Liver (tissue), 10 donors: ENCODE measurements at places on chromosomes 2 and 18. TPM values are rescaled to one million over a fixed set of nuclear protein-coding genes. Genes with fewer than 3 reads are reported as not detected.

Gene SKA1
- total RNA-seq: 18.7 TPM

Gene ALPG
- not detected for total RNA-seq

- DNase-seq: no peak
These were observed 232.9 kb upstream of the CDH2 start for GRCh38 chr18:28409811-28410210.

GRCh38 chr2:241635756-241636155, 1.2 kb downstream of the THAP4 start:
- DNase-seq: no peak

GRCh38 chr18:72114801-72115594, 429.1 kb downstream of the CBLN2 start:
- DNase-seq: no peak

Gene SERPINB11
- total RNA-seq: 0.47 TPM

- DNase-seq: no peak
These were observed 28.5 kb upstream of the TMBIM1 start for GRCh38 chr2:218320704-218321336.

DNA sequence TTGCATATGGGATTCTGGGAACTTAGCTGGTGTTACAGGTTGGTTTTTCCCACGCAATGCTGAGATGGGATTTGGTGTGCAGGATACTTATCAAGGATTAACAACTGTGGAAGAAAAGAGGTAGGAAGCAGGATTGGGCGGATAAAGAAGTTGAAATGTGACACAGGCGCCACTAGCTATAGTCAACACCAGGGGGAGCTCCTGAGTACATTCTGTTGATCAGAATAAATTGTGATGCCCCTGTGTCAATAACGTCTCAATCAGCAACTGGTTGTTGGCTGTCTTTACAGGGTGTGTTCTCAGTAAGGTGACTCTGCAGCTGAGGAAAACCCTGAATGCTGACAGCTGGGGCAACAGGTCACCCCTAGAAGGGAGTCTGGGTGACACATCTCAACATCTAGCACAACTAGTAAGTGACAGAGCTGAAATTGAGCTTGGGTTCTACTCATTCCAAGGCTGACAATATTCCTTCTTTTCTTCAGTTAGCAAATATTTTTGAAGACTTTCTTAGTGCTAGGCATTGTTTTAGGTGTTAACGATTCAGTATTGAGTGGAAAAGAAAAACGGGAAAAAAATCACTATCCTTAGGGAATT, 143.0 kb downstream of the ARL6IP6 start:
- no peak for DNase-seq

DNA sequence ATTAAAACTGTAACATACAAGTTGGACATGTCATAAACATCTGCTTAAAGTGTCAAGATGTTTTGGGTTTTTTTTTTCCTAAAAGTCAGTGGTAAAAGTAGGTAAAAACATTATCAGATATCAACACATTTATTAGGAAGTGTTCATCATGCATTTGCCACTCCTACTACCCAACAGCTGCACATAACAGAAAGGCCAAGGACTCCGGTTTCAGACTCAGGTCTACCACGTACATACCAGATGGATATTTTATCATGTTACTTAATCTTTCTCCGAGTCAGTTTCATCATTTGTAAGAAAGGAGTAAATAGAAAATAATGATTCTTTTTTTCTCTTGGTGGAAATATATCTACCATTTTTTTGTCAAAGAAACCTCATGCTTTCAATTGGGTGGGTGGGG, 192.3 kb downstream of the UBE2E3 start:
- DNase-seq: no peak

DNA sequence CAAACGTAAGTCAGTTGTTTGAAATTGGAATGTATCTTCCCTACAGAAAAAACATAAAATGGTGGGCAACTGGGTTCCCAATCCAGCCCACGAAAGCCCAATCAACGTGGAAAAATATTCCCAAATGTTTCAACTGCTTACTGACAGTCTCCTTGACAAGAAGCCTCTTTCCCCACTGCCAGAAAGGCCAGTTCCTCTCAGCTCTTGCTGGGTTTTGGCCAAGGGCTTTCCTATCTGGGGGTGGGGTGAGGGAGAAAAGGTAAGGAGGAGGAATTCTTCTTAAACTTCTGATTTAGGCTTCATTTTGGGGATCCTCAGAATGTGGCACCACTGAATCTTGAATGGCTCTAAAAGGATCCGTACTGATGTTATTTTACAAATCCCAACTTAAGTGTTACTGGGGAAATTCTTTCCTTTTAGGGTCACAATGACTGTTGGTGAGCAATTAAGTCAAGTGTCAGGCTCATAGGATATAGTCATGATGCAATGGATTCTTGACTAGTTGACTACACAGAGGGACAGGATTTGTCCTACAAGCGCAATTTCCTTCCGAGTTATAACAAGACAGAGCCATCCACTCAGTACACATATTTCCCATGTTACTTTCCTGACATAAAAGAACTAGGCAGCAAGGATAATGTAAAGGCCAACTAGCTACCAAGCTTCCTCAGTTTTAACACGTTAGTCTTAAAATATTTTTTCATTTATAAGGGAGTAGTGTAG, 73.6 kb downstream of the SPRED2 start:
- no peak for DNase-seq

DNA sequence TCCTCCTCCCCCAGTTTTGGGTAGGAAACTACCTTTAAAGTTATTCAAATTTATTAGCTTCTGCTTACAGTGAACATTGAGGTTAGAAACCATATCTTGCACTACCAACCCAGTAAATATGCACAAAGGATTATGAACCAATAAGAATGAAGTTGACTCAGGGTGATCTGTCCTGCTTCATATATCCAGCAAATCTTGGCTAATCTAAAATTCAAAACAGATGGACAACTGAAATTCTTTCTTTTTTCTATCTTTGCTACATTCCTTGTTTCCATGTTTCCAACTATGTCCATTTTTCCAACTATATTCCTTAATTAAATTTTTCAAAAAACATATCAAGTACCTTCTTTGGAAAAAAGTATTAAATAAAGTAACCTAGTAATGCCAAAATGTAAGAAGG, 149.3 kb downstream of the FAM124B start:
- no peak for DNase-seq

DNA sequence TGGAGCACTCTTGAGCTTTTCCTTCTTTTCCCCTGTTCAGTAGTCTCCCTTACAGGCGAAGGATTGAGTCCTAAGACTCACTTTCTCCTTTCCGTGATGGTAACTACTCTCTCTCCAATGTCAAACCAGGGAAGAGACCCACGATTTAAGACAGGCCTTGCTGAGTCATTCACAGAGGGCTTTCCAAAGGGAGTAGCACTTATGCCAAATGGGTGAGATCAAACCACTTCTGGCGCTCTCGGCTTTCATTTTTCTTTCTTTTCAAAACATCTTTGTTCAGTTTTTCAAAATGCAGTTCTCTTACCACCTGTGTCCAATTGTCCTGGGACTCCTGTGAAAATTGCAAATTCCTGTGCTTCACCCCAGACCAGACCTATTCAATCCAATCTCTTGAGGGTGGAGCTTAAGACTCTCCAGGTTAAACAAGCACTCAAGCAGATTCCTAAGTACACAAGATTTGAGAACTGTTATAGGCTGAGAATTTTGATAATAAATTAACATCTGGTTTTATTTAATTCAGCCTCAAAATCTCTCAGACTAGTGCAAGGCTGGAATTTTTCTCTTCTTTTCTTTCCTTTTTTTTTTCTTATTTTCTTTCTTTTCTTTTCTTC, 14.4 kb upstream of the MRPL19 start:
- no peak for DNase-seq

DNA sequence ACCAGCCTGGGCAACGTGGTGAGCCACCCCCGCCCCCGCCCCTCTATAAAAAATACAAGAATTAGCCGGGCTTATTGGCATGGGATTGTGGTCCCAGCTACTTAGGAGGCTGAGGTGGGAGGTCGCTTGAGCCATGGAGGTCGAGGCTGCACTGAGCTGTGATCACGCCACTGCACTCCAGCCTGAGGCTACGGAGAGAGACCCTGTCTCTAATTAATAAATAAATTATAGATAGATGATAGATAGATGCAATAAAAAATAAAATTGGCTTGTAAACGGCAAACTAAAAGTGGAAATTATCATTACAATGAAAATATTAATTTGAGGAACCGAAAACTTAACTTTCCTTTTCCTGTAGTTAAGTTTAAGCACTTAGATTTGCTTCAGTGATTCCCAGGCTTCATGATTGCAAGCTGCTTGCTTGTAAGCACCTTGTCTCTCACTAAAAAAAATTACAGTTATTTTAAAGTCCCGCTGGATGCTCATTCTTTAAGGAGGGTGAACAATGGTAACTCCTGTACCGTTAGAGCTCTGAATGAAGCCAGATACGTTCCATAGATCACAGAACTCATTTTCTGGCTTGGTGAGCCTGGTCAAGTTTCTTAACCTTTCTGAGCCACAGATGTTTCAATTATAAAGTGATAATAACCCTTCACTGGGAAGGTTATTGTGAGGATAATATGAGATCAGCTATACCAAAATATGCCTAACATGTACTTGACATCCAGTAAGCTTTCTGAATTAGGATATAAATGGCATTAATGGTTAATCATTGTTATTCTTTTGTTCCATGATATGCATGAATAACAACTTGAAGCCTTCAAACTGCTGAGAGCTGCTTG, 9.3 kb upstream of the NARS1 start:
- no peak for DNase-seq

- DNase-seq: no peak
These were observed 12.6 kb downstream of the CACNB4 start for GRCh38 chr2:152086231-152086630.

DNA sequence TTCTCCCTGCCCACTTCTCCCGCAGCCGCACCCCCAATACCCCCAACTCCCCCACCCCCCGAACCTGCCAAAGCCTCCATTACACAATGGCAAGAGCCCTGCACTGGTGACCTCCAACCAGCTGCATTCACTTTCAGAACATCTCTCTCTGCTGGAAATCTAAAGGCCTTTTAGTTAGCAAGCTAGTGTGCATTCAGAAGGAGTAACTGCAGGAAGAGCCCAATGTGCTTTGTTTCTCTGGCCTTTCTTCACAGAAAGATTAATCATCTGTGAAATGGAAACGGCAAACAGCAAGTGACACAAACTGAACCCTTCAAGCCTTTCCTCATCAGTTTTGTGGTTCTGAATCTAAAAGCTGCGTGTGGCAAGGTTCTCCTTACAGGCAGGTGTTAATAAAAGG, 124.2 kb downstream of the OLA1 start:
- DNase-seq: no peak

Gene REG1B
- not detected for total RNA-seq

- DNase-seq: no peak
These were observed 204.9 kb upstream of the SALL3 start for GRCh38 chr18:78774741-78775141.

DNA sequence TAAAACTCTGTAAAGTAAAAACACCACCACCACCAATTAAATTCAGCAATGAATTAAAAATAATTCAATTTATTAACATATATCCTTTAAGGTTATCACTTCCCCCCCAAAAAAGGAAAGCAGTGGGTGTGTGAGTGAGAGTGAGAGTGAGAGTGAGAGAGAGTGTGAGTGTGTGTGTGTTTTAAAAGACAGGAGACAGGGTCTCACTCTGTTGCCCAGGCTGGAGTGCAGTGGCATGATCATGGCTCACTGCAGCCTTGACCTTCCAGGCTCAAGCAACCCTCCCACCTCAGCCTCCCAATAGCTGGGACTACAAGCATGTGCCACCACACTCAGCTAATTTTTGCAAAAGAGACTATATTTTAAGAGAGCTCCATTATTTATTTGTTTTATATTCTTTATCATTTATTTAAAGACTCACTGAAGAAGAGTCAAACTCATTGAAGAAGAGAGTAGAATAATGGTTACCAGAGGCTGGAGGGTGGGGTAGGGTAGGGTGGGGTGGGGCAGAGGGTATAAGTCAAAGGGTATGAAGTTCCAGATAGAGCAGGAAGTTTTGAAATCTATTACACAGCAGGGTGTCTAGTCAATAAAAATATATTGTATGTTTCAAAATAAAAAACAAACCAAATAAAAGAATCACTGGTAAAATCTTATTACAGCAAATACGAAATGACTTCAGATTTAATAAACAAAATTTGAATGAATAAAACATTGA, 121.6 kb downstream of the C2orf74 start:
- DNase-seq: no peak

GRCh38 chr2:226183550-226183949, 616.1 kb downstream of the IRS1 start:
- DNase-seq: no peak

Gene ST6GAL2
- 3.1 TPM for total RNA-seq

Gene FOXI3
- total RNA-seq: not detected

DNA sequence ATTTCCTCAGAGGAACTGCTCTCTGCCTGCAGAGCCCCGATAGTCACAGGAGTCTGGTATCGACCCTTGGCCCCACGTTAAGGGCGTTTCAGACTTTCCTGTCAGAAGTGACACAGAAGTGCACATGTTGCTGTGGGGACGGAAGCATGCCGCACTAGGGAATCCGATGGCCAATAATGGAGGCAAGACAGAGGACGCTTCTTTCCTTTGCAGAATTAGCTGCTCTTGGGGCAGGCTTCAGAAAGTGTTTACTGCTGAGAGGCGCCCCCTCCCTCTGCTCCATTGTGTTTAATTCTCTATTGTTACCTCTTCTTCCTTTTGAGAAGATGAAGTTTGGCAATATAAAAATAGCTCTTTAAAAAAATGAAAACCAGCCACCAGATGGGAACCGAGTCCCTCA, 118.6 kb upstream of the EML6 start:
- DNase-seq: no peak

GRCh38 chr2:148613231-148614013, 31.1 kb upstream of the EPC2 start:
- DNase-seq: no peak

Gene SLC30A3
- total RNA-seq: not detected

GRCh38 chr2:160498137-160498536, 4.5 kb upstream of the RBMS1 start:
- no peak for DNase-seq

GRCh38 chr2:217797165-217797564, 205.6 kb downstream of the TNS1 start:
- DNase-seq: peak; percentile 31

Gene C2orf66
- total RNA-seq: not detected

Gene PLA2R1
- 2.3 TPM for total RNA-seq

Gene C1D
- 15.6 TPM for total RNA-seq

Gene SCYGR4
- not detected for total RNA-seq

- DNase-seq: no peak
These were observed 60.0 kb downstream of the RNF144A start for GRCh38 chr2:6977113-6977741.

Gene MYOM1
- total RNA-seq: 48.4 TPM

GRCh38 chr2:70720124-70720523, 47.9 kb downstream of the ADD2 start:
- DNase-seq: no peak

DNA sequence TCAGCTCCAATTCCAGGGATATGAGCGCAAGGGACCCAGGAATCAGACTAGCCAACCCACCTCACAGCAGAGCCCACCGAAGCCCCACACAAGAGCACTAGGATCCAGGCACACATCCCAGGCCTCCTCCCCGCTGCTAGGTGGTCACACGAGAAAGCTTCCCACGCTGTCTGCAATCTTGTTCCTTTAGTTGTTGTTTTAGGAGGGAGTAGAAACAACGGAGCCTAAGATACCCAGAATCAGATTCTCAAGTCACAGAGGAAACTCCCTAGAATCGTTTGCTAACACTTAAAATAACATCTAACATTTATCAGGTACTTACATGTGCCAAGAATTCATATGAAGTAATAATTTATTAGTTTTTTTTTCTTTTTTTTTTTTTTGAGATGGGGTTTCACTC, 9.7 kb upstream of the ATL2 start:
- DNase-seq: no peak

Gene NMS
- not detected for total RNA-seq

- DNase-seq: no peak
These were observed 85.1 kb downstream of the SEMA4F start for GRCh38 chr2:74739129-74739528.

GRCh38 chr2:110157153-110157793, 41.7 kb upstream of the MALL start:
- DNase-seq: no peak

Gene VAPA
- total RNA-seq: 114 TPM
